ENCODE measurements at places on chromosomes 13 and 19.

- no peak for DNase-seq
Observed at GRCh38 chr19:4378886-4379285, 21.5 kb downstream of the SH3GL1 start.

DNA sequence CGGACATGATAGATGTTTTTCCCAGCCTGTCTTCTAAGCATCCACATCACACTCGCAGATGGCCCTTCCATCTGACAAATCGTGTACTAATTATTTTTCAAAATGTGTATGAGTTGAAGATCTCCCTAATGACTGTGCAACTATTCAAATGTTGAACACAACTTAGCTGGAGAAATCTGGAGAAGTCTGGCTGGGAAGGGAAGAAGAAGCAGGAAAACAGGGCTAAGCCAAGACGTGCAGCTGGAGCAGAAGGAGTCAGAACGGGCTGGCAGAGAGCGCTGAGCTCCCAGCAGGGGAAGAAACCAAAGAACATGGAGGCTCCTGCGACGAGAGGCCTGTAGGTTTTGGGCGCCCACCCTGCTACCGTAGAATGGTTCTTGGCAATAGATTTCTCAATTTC, 13.2 kb upstream of the LATS2 start:
- no peak for DNase-seq

- no peak for DNase-seq
Observed at GRCh38 chr19:10404888-10405820, 1.8 kb upstream of the CDC37 start.

DNA sequence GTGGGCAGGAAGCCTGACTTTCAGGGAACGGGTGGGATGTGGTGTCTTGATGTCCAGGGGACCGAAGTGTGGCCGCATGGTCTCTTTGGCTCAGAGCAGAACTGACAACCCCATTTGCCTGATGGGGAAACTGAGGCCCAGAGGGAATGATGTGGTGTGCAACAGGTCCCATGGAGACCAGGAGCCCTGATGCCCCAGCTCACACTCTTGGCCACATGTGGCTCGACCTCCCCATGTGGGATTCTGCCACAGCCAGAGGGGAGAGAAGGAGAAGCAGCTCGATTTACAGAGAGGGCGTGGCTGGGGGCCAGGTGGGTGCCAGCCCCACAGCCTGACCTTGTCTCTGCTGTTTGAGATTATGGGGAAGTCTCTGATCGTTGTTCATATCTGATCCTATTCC, 128.1 kb downstream of the TEX29 start:
- DNase-seq = no peak

- DNase-seq = peak; percentile 58
Observed at GRCh38 chr19:42295831-42296525, 6.0 kb upstream of the PRR19 start.

GRCh38 chr19:52296400-52296772, 583 bp upstream of the ZNF480 start:
- no peak for DNase-seq

- DNase-seq = no peak
Observed at GRCh38 chr13:76489274-76489673, 396.9 kb downstream of the KCTD12 start.

GRCh38 chr13:28538932-28539331, 44.0 kb upstream of the FLT1 start:
- DNase-seq = no peak

GRCh38 chr13:106139377-106139776, 396.1 kb downstream of the EFNB2 start:
- DNase-seq = no peak

DNA sequence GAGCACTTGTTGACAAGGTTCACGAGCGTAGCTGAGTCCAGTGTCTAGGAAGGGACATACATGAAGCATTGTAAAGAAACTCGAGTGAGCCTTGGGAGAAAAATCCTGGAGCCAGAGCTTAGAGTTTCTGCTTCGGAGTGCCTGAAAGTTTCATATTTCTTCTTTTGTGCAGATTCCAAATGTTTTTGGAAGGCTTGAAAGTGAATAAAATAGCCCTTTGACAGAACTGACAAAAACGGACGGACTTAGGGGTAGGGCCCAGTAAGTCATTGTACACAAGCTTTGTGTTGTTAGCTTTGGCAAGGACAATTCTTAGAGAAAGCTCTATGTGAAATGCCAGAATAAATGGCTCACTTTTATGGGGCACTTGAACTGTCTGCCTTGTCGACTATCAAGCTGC, 2.8 kb downstream of the RNF113B start:
- DNase-seq = no peak

GRCh38 chr19:33291623-33292534, 10.5 kb downstream of the CEBPA start:
- no peak for DNase-seq

DNA sequence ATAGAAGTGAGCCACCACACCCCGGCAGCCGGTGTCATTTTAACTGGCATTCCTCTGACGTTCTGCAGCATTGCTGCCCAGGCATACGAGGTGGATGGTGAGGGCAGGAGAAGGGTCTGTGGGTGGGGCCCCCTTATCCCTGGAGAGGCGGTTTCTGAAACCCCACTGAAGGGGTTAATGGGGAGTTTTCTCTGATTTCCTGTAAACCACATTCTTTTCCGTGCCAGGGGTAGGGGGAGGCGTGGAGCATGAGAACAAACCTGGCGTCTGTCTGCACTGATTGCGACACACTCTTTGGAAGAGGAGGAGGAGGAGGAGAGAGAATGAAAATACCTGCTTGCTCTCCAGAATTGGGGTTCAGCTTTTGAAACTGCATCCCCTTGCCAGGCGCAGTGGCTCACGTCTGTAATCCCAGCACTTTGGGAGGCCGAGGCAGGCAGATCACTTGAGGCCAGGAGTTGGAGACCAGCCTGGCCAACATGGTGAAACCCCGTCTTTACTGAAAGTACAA, 2.7 kb upstream of the C3 start:
- peak; percentile 34 for DNase-seq

DNA sequence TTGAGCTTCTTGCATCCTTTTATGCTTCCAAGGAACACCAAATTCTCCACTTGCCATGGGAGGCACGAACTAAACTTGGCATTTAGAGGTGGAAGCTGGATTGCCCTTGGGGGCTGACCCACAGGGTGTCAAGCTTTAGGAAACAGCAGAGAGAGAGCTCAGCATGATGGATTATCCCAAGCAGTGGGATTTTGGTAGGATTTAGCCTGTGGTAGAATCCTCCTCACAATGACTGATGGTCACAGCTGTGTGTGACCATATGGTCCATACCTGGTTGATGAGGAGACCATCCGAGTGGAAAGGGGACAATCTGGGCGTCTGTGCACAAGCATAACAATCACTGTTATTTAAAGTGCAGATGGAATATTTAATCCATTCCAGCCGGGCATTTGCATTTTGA, 40.1 kb upstream of the PSG9 start:
- no peak for DNase-seq

DNA sequence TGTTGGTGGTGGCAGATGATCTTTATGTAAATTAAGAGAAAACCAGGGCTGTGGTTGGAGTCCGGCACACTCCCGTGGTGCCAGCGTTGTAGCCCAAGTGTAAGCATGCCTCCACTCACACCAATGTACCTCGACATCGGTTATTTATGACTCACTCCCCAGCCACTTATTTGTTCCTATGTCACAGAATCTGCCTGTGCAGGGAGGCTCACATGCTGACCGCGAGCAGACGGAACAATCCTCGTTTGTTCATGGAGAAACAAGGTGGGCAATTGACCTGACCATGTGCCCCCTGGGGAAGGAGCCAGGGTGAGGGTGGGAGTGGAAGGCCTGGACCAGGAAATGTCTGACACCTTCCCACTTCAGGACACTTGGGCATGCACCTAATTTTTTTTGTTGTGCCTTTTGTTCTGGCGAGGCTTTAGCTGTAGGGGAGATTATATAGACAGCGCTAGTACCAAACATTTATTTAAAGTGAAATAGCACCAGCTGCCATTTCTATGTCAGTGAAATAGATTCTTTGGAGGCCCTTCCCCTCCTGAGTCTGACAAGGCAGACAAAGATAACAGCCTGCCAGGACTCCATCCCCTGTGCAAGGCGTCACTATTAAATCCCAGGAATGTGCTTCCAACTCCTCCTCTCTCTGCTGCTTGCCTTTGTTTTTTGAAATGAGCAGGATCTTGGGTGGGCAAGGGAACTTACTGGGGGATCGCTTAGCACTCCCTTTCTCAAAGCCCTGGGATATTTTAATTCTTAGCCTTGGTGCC, 394.2 kb downstream of the FGF9 start:
- no peak for DNase-seq

DNA sequence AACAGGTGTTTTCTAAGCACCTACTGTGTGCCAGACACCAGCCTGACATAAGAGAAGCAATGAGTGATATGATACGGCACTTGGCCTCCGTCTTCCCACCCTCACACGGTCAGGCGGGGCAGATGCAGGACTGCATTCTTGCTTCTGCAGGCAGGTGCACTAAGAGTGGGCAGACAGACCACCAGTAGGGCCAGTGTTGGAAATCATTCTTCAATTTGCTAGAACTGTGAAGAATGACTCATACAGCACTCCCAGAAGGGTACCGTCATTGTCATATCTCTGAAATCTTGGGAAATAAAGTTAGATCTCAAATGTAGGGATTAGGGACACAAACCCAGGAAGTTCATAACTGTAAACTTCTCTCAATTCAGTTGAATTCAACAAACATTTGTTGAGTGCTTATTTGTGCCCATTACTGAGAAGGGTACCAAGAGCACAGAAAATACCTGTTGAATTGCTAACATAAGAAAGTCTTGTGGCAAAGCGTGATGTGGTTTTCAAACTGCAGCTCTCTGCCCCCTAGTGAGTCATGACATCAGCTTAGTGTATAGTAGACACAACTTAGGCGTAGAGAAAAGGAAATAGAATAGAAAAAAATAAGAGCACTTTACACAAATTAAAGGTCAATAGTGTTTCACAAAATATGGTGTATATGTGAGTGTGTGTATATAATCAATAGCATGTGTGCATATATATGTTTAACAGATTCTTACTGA, 76.1 kb downstream of the TEX26 start:
- DNase-seq = peak; percentile 10

DNA sequence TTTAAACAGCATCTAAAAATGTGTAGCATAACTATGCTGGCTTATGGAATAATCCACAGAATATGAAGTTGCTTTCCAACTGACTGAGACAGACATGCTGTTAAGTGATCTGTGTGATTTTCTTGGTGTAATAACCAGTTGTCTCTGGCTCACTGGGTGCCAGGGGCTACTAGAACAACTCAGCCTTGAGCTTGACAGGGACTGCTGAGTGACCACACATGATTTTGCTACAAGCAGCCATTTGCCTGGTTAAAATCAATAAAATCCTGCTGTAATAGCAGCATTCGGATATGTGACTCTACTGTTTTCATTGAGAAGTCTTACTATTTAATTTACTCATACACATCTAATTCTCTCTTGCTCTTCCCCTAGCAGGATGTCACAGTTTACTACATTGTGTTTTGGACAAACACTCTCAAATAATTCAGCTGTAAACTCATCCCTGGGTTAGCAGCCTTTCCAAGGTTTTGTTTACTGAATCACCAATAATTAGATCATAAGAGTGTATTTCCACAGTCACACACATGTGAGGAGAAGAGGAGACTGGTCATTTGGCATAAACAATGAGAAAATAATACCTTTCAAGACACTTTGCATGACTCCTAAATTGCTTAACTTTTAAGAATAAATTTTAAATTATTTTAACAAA, 426.2 kb downstream of the PCDH9 start:
- DNase-seq = no peak

DNA sequence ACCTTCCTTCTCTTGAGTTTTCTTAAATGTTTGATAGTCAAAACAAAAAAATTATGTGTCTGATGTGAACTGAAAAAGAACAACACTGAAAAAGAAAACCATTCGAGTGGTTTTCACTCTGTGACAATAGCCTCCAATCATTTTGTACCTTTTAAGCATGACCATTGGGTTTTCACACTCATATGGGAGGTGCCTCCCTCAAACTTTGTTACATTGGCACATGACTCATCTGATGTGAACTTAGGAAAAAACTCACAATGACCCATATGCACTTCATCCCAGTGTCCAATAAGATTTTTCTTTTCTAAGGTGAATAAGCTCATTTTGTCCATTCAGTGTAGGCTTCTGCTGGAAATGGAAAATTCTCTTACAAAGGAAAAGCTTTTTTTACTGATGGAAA, 66.6 kb upstream of the XPO4 start:
- no peak for DNase-seq

DNA sequence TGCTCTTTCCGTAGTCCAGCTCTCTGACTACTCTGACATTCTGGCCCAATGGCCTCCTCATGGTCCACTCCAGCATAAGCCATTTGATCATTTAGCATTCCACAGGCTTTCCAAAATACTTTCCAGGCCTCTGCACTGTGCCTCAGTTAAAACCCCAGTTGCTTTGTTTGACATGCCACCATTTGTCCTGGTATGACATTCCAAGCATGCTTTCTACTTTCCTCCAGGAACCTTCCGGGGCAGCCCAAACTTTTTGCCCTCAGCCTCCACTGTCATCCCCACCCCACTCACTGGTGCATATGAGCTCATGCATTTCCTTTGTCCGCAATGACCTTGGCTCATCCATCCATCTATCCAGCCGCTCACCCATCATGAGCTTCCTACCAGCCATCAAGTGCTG, 41.8 kb upstream of the WASF3 start:
- DNase-seq = no peak

- DNase-seq = no peak
Observed at GRCh38 chr13:44808185-44808584, 181.1 kb downstream of the NUFIP1 start.

Data from NB4 (cell line).